ENCODE measurements at places on chromosomes 1 and 21.

- DNase-seq: no peak
Observed at GRCh38 chr1:121418369-121419049, 233.7 kb downstream of the SRGAP2C start.

DNA sequence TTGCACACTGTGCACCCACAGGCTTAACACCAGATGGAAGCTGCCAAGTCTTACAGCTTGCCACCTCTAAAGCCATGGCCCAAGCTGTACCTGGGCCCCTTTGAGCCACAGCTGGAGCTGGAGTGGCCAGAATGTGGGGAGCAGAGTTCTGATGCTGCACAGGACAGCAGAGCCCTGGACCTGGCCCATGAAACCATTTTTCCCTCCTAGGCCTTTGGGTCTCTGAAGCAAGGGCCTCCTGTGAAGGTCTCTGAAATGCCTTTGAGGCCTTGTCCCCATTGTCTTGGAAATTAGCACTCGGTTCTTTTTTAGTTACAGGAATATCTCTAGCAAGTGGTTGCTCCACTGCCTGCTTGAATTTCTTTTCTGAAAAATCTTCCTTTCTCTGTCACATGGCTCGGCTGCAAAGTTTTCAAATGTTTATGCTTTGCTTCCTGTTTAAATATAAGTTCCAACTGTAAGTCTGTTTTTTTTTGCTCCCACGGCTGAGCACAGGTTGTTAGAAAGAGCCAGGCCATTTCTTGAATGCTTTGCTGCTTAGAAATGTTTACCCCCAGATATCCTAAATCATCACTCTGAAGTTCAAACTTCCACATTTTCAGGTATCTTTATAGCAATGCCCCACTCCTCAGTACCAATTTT lies 156.8 kb upstream of the GORAB start:
- DNase-seq: no peak

DNA sequence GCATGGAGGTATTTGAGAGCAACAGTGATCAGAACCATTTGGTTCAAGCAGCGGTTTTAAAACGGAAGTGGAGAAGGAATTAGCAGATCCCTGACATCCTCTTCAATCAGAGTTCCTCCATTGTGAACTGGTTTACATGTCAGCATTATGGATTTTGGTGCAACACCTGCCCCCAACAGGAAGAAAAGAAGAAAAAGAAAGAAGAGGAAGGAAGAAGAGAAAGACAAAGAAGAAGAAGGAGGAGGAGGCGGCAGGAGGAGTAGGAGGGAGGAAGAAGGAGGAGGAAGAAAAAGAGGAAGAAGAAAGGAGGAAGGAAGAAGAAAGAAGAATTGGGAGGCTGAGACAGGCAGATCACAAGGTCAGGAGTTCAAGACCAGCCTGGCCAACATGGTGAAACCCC lies 17.4 kb downstream of the NDUFS5 start:
- DNase-seq: no peak

- no peak for DNase-seq
Observed at GRCh38 chr1:184052194-184052559, 647 bp downstream of the TSEN15 start.

GRCh38 chr21:22804151-22804550 lies 1805.9 kb downstream of the NCAM2 start:
- no peak for DNase-seq
